ENCODE measurements at places on chromosomes 2 and 18.

DNA sequence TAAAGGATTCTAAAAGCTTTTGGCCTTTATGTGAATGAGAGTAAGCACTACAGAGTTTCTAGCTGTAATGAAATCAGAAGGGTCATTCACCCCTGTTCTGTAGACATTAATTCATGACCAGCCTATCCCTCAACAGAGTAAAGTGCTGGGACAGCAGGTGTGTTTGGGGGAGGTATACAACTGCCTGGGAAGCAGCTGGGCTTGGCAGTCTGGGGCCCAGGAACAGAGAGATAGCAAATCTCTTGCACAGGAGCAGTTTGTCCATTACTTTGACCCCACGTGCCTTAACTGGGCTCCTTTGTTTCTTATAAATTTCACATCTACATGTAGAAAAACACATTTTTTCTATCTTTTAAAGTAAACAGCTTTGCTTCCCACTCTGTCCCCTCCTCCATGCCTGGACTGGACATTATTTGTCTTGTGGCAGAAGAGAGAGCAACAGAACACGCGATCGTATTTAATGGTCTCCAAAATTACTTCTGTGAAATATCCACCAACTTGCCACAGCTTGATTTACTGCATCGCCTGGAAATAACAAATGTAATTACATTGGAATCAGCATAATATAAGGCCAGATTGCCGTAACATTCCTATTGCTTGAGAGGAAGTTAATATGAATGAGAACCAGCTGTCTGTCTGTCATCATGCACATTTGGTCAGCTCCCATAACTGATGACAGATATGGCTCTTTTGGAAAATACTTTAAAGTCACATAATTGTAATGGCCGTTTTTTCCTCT lies 263.8 kb downstream of the RBM43 start:
- peak; percentile 84 for DNase-seq

DNA sequence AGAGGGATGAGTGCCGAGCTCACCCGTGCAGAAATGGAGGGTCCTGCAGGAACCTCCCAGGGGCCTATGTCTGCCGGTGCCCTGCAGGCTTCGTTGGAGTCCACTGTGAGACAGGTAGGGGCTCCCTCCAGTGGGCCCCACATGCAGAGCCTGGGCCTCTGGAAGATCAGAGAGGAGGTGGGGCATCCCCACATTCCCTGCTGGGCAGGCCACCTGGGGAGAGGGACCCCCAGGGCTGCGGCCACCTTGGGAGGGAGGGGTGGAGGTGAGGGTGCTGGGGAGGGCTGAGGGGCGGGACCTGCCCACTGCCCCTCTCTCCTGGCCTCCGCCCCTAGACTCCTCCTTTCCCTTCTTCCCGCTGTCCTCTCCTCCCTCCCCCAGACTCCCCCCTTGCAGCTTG lies 38.5 kb downstream of the MTERF4 start:
- DNase-seq = peak; percentile 28

GRCh38 chr2:186427970-186428369 lies 58.1 kb upstream of the ZC3H15 start:
- DNase-seq = no peak

DNA sequence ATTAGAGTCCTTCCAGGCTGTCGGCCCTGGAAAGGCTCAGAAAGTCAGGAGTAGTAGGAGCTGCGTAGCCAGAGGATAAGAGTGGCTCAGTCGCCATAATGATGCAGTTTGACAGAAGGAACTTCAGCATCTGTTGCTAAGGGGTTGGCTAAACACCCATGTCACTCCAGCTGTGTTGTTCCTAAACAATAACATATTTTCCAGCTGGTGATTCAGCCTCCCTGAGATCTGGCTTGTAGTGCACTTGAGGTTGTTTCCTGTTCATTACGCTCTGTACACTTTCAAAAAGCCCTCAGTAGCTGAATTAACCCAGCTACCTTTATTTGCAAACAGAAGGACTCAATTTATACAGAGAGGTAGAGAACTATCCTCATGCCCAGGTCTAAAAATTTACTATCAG lies 39.7 kb upstream of the EPAS1 start:
- DNase-seq = peak; percentile 80

All from foreskin fibroblast (primary cell).